ENCODE measurements at places on chromosomes 7 and 10.

DNA sequence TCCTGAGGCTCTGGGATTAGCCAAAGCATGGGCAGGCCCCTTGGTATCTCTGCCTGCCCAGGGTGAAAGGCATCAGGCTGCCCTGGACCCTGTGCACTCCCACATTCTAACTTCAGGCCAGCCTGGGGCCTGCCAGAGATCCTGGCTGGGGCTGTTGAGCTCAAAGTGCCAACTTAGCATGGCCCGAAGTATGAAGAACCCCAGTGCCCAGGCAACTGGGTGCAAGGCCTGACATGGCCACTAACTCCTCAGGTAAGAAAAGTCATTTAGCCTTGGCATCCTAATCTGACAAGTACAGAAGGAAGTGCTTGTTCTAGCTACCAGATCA lies 43.2 kb downstream of the FAM53B start:
- no peak for DNase-seq

- no peak for DNase-seq
These were observed 35.6 kb downstream of the ANKMY2 start for GRCh38 chr7:16609842-16610450.

- DNase-seq: no peak
These were observed 10.6 kb downstream of the BHLHA15 start for GRCh38 chr7:98221611-98222532.

DNA sequence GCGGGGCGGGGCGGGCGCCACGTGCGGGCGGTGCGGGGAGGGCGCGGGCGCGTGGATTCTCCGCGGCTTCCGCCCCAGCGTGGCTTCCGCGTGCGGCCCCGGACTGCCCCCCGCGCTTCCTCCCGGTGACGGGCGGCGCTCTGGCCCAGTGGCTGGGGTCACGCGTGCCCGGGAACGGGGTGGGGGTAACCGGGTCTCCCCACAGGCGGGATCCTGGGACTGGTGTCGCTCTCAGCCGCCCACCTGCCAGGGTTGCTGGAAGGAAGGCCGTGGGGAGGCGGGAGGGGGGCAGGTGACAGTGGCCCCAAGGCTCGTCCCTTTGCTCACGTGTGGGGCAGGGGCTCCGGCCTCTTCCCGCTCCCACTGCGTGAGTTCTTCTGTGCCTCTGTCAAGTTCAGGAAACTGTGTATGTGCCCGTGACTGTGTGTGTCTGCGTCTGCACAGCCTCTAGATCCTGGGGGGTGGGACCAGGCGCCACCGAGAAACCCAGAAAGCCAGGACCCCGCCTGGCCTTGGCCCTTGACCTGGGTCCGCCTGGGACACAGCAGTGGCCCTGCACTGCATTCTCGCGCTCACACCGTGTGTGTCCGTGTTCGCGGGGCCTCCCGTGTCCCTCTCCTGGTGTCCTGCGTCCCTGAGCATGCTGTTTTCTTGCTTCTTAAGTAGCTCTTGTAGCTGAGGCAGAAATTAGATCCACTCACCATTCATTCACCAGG lies 919 bp downstream of the MAFK start:
- DNase-seq: peak; percentile 43

GRCh38 chr7:36084485-36085091 lies 68.5 kb upstream of the EEPD1 start:
- DNase-seq: no peak

GRCh38 chr10:108275895-108276685 lies 1111.6 kb upstream of the SORCS1 start:
- DNase-seq: no peak

- no peak for DNase-seq
These were observed 479.1 kb upstream of the FOXK1 start for GRCh38 chr7:4202954-4203353.

DNA sequence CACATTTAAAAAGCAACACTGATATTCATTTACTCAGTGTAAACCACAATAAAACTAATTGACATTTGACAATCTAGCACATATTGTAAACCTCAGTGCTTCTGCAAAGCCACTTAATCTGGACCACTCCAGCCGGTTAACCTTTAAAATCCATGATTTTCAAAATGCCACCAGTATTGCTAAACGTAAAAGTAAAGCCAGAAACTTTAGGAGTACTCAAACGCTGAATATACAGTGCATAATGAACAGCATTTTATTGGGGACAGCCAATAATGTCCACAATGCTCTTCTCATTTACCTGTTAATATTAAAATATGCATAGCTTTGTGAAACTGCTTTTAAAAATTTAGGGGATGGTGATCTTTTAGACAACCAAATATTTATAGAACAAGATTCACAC lies 10.8 kb downstream of the HNRNPA2B1 start:
- DNase-seq: no peak

DNA sequence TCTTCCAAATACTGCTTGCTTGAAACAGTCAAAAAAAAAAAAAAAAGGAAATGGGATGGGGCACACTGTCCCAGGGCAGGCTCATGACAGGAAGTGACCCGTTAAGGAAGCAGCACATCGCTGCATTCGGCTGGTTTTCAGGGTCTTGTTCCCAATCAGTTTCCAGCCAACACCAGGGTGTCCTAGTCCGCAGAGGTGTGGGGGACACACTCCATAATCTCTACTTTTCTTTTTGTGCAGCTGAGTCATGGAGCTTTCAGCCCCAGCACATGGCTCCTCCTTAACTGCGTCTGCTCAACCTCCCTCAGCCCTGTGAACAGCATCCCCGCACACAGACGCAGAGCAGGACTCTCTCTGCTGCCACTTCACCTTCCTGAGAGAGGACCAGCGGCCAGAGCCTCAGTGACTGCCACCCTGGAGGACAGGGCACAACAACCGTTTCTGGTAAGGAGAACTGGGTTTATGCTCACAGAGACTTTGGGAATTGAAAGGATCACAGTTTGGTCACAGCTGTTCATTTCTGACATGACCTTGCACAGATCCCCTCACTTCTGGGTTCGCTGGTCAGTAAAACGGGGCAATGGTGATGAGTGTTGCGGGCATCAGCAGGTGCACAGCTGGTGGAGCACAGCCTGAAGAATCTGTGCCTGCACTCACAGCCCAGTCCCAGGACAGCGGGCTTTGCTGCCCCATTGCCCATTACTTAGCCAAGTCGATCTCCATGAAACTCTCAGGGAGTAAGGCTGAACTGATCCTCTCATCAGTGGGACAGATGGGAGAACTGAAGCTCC lies at the start of gene GIMAP5:
Gene GIMAP5, plus strand, starts transcription at position 154 of the 791 bp plus-strand sequence. CDS start 3,467 bp downstream, outside the sequence.
- DNase-seq: peak; percentile 63

- DNase-seq: no peak
These were observed 6.4 kb downstream of the WEE2 start for GRCh38 chr7:141714571-141714970.

DNA sequence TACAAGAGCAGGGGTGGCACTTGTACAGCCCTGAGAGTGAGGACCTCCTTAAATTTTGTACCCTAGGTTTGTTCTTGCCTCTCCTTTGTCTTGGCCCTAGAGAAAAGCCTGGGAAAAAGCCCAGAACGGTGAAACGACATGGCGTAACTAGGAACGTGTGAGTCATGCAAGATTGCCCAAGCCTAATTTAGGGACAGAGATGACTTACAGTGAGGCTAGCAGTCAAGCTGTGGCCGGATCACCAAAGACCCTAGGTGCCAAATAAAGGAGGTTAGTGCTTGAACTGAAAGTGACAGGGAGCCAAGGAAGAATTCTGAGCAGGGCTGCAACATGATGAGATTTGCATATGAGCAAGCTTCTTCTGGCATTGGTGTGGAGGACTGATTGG lies 25.1 kb downstream of the TBXAS1 start:
- no peak for DNase-seq

- DNase-seq: no peak
These were observed 12.3 kb downstream of the MRPS24 start for GRCh38 chr7:43856996-43857395.

- DNase-seq: no peak
These were observed 995 bp upstream of the INPP5F start for GRCh38 chr10:119724593-119725516.

DNA sequence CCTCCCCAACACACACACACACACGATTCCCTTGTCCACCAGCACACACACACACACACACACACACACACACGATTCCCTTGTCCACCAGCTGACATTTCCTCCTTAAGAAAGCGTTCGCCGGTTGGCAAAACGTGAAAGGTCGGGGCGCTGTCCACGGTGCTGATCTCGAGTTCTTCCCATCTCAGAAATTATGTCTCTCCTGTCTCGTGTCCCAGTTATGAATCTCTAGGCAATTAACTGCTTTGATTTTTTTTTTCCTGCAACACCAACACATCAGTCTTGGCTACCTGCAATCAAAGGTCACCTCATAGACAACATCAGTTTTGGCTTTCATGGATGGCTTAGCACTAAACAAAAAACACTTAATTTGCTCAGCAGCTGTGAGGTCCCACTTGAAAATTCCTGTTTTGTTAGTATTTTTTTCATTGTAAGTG lies 1.9 kb downstream of the INA start:
- peak; percentile 65 for DNase-seq

DNA sequence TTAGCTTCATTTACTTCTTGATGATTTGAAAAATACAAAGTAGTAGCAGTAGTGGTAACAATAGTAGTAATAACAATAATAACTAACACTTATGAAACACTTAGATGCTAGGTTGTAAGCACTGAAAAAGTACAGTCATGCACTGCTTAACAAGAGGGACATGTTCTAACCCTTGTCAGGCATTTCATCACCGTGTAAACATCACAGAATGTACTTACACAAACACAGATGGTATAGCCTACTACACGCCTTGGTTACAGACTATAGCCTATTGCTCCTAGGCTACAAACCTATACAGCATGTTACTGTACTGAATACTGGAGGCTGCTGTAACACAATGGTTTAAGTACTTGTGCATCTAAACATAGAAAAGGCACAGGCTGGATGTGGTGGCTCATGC lies 60.6 kb downstream of the PUS7 start:
- no peak for DNase-seq

GRCh38 chr7:67525588-67525987 lies 529.0 kb downstream of the TYW1 start:
- no peak for DNase-seq

GRCh38 chr10:71323407-71323806 lies 4.3 kb downstream of the SLC29A3 start:
- DNase-seq: no peak

DNA sequence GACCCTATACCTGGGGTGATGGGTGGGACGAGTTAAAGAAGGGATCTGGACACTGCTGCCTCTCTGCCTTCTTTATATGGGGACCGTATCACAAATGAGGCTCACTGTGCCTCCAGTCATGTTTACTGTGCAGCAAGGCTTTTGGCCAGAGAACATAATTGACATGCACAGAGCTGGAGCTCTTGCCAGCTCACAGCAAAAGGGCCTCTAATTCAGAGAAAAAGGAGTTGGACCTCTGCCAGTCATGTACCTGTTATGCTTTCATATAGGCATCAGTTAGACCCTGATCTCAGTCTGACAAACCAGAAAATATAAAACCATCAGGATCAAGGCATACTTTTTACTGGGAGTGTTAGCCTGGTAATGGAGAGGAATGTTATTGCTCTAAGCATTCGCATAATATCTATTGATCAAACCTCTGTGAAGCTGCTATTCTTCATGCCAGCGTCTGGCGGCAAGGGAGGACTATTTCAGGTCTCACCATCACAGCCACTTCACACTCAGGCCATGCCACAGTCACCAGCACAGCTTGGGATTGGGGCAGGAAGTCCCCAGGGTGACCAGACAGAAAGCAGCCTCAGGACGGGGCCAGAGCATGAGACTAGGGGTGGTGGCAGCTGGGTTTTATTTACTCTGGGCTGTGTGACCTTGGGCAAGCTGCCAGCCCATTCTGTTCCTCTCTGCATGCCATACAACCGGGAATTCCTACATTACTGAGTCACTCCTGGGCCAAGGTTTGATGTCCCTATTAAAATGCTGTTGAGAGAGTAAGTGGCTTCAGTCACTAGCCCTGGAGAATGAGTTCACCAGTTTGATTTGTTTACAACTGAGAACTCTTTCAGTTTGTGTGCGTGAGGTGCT lies 90.1 kb downstream of the NPSR1 start:
- no peak for DNase-seq

- no peak for DNase-seq
These were observed 110.0 kb downstream of the SORBS1 start for GRCh38 chr10:95451150-95451549.

- DNase-seq: no peak
These were observed 63.2 kb downstream of the TNRC18 start for GRCh38 chr7:5360451-5360850.

DNA sequence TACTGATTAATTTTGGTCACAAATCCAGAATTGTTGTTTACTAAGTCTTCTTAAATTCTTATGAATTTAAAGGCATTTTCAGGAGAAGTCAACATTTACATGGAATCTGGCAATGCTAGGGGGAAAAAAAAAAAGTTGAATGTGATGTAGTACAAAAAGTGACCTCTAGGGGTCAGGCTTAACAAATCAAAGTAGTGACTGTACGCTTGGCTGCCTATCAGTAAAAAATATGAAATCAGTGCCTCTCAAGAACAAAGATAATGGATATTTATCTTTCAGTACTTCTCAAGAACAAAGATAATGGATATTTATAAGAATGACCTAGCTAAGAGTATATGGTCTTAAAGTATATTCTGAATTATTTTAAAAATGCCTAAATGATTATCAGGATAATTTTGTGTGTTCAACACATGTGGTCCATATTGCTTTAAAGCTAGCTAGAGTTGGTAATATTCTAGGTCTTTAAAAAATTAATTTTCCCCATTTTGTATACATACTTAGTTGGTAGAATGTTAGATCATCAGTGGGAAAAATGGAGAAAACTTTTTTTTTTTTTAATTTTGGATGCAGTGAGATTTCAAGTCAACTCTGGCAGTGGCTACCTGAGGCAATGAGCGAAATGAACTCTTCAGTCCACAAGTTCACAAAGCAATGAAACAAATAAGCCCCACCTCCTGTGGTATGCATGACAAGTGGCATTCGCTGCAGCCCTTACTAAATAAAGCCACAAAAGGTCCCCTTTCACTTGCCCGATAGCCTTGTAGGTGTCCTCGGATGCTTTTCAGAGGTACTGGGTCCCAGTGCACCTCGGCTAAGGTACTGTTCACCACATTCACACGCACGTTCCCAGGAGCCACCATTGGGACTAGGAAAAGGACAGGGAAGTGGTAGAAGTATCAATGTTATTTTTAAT lies 51.2 kb upstream of the LAMB4 start:
- no peak for DNase-seq

GRCh38 chr7:146943483-146943882 lies 826.9 kb downstream of the CNTNAP2 start:
- DNase-seq: no peak

- DNase-seq: peak; percentile 66
These were observed 17.8 kb downstream of the ESYT2 start for GRCh38 chr7:158811461-158811860.

Data from stimulated activated naive CD8-positive, alpha-beta T cell treated with anti-CD3 and anti-CD28 coated beads, Interleukin-15, Interleukin-2, amounts not matched to agents 100 U/mL and 50 U/mL, for 24 hours (primary cell).